ENCODE measurements at places on chromosomes 5 and 9.

- no peak for DNase-seq
Observed at GRCh38 chr9:114198249-114199040, 43.1 kb downstream of the COL27A1 start.

- DNase-seq, result no peak
Observed at GRCh38 chr5:88940713-88941112, 57.7 kb upstream of the MEF2C start.

GRCh38 chr5:143536364-143536763 is 132.9 kb upstream of the NR3C1 start:
- no peak for DNase-seq

DNA sequence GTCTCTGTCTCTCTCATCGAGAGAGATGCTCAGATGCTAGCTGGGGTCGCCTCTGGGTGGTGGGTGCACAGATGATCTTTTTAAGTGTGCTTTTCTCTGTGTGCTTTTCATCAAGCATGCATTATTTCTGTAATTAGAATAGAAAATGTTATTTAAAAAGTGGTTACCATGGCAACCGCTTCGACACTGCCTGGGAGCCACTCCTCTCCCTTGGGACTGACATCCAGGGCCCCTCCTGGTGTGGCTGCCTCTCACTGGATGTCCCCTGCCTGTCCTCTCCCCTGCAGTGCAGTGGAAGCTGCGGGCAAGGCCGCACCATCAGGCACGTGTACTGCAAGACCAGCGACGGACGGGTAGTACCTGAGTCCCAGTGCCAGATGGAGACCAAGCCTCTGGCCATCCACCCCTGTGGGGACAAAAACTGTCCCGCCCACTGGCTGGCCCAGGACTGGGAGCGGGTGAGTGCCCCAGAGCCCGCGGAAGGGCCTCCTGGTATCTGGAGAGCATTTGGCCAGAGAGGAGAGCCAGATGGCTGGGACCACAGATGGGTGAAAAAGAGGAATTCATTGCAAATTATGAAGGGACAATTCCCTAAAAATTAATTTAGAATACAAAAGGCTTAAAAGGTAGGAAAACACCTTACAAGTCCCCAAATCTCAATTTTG is 34.7 kb downstream of the ADAMTSL2 start:
- no peak for DNase-seq

- DNase-seq, result no peak
Observed at GRCh38 chr5:9197881-9198260, 348.0 kb downstream of the SEMA5A start.

DNA sequence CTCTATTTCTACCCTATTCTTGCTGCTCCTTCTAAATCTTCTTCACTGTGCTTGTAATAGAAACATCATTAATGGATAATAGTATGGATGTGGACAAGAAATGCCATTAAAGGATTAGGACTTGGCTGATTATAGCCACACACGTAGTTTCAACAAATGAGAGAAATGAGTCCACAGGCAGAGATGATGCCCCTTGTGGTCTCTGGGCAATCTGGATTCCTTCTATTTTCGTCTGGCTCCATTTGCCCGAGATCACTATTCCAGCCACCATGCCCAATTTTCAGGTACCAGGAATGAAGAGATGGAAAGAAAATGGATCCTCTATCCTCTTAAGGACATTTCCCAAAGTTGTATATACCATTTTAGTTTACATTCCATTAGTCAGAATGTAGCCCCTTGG is 13.2 kb downstream of the VLDLR start:
- no peak for DNase-seq

- no peak for DNase-seq
Observed at GRCh38 chr5:116482394-116482793, 92.2 kb downstream of the SEMA6A start.

DNA sequence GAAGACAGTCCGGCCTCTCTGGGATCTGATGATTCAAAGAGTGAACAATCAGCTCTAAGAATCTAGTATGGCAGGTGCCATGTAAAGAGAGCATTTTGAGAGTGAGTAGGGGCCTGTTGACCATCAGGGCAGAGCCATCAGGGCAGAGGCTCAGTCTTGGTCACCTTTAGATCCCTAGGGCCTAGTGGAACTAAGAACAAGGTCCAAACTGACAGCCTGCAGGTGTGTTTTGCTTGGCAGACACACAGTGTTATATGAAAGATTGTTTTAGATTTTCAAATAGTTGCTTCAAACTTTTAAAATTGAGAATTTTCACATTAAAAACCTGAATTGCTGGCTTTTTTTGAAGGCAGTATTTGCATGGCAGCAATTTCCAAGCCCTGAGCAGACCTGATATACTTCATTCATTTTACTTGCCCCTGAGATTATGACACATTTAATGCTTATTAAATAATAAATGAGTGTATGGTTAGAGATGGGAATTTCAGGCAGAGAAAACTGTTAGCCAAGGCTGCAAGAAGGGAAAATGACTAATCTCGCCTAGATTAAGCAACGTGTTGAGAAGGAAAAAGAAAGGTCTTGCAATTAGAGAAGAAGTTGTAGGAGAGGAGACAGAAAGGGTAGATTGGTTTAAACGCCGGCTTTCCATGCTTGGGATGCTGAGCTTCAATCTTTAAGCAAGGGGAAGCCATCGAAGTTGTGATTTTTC is 279.6 kb downstream of the ARRDC3 start:
- DNase-seq, result no peak

DNA sequence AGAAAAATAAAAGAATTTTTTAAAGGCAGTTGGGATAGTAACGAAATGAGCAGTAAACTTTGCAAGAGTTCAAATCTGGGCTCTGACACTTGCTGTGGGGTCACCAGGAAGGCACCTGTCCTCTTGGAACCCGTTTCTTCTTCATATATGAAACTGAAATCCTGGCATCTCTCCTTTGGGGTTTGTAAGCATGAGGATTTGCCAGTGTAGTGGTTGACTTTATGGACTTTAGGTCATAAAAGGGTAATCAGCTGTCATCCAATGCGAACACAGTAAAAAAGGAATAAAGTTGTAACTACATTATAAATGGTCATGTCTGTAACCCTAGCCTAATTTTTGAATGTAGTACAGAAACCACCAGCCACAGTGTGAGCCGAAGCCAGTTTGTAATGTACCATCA is 1.3 kb downstream of the RAB14 start:
- no peak for DNase-seq

GRCh38 chr5:89613222-89613956 is 730.4 kb upstream of the MEF2C start:
- no peak for DNase-seq

GRCh38 chr5:60916646-60917045 is 28.2 kb downstream of the ERCC8 start:
- no peak for DNase-seq

- DNase-seq, result no peak
Observed at GRCh38 chr9:133454325-133454724, 5.5 kb upstream of the CACFD1 start.

DNA sequence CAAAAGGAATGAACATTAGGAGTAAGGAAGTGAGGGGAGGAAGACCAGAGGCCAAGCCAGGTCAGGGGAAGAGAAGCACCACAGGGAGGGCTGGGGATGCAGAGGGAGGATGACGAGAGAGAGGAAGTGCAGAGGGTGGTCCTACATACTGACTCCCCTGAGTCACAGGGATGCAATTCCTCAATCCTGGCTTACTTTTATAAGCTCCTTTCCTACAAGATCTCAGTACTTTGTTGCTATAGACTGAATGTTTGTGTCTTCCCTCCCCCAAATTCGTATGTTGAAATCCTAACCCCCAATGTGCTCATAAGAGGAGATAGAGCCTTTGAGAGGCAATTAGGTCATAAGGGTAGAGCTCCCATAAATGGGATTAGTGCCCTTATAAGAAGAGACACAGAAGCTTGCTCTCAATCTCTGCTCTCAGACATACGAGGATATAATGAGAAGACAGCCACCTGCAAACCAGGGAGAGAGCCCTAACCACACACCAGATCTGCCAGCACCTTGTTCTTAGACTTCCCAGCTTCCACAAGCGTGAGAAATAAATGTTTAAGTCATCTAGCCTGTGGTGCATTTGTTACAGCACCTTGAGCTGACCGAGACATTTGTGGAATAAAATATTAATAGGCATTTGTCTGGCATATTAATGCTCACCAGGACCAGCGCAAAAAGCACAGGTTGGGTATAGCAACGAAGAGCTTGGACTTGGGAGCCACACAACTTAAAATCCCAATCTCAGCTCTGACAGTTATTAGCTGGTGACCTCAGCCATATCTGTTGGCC is 33.4 kb downstream of the GCNT4 start:
- no peak for DNase-seq

- DNase-seq, result peak; percentile 11
Observed at GRCh38 chr9:113996531-113997001, 81.5 kb downstream of the AMBP start.

- DNase-seq, result no peak
Observed at GRCh38 chr5:170312666-170313065, 15.1 kb upstream of the LCP2 start.

DNA sequence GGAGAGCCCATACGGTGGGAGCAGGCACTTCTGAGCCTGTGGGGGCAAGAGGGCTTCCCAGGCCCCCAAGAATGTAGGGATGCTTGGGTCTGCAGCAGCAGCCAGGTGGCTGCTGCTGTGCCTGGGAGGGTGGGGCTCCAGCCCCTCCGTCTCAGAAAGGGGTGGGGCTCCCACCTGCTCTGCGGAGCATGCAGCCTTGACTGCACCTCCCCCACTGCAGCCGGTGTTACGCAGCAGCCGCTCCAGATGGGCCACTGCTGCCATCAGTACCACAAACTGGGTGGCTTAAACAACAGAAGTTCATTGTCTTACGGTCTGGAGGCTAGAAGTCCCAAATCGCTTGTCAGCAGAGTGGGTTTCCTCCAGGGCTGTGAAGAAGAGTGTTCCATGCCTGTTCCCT is 365.5 kb downstream of the TMEM38B start:
- no peak for DNase-seq

GRCh38 chr5:102211165-102211564 is 84.9 kb downstream of the SLCO4C1 start:
- DNase-seq, result no peak

- DNase-seq, result no peak
Observed at GRCh38 chr5:98904780-98905179, 24.0 kb downstream of the CHD1 start.

- DNase-seq, result no peak
Observed at GRCh38 chr9:98107926-98108325, 11.1 kb downstream of the TRIM14 start.

DNA sequence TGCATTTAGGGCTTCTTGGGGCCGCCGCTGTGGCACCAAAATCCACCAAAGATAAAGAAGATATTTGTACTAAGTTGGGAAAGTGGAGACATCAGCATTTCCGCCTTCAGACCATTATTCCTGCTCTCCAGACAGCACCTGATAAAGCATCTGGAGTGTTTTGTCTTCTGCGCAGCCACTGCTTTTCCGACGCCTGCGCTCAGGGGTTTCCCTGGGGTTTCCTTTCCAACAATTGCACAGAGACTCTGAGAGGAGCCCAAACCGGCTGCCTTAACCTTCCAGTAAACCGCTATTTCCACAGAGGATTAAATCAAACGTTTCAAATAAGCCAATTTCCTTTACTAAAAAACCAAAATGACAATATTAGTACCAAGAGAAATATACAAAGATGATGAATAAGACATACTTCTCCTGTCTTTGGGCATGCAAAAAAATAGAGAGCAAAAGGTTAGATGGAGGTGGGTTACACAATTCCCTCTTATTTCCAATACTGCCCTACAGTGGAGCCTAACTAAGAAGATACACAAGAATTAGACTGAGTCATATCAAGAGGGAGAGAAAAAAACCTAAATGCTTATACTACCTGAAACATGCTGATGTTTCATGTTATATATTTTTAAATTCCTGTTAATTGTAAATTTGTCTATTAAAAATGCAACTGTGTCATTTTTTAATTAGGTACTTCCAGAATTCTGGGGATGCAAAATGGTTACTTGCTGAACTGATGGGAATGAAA is 98.4 kb downstream of the MAPKAP1 start:
- DNase-seq, result peak; percentile 36

- no peak for DNase-seq
Observed at GRCh38 chr5:32100691-32101302, 73.3 kb downstream of the GOLPH3 start.

DNA sequence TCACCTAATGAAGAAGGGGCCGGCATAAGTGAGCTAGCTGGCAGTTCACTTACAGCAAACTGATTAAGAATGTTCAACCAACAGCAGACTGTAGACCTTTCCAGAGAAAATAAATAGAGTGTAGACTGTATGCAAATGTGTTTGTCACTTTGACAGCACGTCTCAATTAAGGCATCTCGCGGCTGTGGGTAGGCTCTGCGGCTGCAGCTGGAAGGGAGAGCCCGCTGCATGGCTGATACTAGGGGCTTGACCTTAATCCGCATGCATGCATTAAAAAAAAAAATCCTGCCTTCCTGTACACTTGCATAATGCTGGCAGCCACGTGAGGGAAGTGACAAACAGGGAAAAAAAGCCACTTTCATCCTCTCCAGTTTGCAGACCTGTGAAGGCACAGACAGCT is 82.3 kb downstream of the CRB2 start:
- no peak for DNase-seq

DNA sequence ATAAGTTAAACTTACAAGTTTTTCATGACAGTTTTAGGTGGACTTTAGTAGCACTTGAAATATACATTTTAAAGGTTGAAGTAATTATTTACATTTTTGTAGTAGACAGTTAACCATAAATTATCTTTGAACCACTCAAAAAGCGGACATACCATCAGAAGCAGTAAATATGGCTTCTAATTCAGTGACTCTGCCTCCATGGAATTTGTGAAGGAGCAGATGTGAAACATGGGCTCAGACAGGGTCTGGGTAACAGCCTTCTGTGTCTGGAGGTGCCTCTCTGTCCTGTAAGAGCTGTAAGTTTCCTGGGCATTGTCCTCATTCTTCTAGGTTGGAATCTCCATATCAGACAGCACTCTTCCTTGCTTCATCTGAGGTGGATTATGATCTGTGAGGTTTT is 12.4 kb downstream of the RLN2 start:
- DNase-seq, result no peak

DNA sequence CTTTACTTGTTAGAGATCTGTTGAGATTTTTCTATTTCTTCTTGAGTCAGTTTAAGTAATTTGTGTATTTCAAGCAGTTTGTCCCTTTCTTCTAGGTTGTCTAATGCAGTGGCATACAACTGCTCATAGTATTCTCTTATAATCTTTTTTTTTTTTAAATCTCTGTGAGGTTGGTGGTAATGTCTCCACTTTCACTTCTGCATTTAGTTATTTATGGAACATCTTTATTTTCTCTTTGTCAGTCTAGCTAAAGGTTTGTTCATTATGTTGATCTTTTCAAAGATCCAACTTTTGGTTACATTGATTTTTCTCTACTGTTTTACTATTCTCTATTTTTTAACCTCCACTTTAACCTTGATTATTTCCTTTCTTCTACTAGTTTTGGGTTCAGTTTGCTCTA is 13.8 kb downstream of the FOXE1 start:
- DNase-seq, result no peak

GRCh38 chr5:59769832-59770231 is 123.7 kb downstream of the PDE4D start:
- DNase-seq, result no peak

GRCh38 chr5:174825587-174825986 is 101.2 kb downstream of the MSX2 start:
- DNase-seq, result no peak

- DNase-seq, result no peak
Observed at GRCh38 chr9:130837002-130837511, 2.0 kb downstream of the ABL1 start.

Measured in femur (tissue), 1 donor.